ENCODE measurements at places on chromosomes 13 and 19.

DNA sequence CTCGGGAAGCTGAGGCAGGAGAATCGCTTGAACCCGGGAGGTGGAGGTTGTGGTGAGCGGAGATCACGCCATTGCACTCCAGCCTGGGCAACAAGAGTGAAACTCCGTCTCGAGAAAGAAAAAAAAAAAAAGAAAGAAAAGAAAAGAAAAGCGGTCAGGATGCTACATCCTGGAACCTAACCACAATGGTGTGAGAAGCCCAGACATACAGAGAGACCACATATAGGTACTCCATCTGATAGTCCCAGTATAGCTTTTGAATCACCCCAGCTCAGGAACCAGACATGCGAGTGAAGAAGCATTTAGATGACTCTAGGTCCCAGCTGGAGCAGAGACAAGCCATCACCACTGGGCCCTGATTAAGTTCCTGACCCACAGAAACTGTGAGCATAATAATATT, 3.2 kb downstream of the IFNL1 start:
- DNase-seq, result no peak

DNA sequence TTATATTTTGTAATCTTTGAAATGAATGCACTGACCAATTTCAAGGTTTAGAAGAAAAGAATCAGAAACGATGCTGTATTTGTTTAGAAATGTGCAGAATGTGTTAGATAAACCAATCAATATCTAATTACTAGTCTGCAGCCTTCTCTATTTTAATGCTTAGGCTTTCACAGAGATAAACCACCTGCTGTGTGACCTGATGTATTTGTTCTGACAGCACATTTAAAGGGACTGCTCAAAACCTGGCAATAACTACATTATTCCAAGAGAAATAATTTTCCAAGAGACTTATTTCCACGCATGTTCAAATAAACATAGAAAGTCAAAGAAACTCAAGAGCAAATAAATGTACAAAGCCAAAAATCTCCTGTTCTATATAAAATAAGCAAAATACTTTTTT, 641.6 kb upstream of the PCDH20 start:
- no peak for DNase-seq

- no peak for DNase-seq
Measured at GRCh38 chr13:98938801-98939200, 39.1 kb downstream of the DOCK9 start.

- no peak for DNase-seq
Measured at GRCh38 chr13:21531455-21531854, 72.4 kb upstream of the ZDHHC20 start.

DNA sequence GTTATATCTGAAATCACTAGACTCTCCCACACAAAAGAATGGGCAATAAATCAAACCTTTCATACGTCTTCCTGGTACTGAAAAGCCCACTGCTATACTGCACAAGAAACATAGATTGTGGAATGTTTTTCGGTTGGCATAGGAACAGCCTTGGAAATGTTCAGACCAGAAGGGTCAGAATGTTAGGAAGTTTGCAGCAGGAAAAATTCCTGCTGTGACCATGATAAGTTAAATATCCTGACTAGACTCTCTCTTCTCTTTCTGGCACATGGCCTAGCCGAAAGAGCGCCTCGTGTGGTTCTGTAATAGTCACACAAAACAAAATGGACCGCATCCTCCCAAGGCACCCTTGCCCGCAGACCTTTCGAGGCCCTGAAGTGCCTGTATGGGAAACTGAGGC, 427.2 kb downstream of the COG6 start:
- peak; percentile 18 for DNase-seq

- peak; percentile 18 for DNase-seq
Measured at GRCh38 chr19:6738787-6739389, 592 bp upstream of the TRIP10 start.

- DNase-seq, result peak; percentile 65
Measured at GRCh38 chr19:15108145-15108844, 1.1 kb downstream of the SYDE1 start.
